ENCODE measurements at places on chromosomes 6 and 20.

- DNase-seq, result no peak
Measured at GRCh38 chr20:48705240-48706115, 122.3 kb downstream of the PREX1 start.

DNA sequence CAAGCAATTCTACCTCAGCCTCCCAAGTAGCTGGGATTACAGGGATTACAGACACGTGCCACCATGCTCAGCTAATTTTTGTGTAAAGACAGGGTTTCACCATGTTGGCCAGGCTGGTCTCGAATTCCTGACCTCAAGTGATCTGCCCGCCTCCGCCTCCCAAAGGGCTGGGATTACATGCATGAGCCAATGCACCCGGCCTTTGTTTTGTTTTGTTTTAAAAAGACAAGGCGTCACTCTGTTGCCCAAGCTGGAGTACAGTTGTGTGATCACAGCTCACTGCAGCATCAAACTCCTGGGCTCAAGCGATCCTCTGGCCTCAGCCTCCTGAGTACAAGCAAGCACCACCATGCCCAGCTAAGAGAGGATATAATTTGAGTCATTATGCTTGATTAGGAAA lies 5.4 kb downstream of the SERINC3 start:
- no peak for DNase-seq

DNA sequence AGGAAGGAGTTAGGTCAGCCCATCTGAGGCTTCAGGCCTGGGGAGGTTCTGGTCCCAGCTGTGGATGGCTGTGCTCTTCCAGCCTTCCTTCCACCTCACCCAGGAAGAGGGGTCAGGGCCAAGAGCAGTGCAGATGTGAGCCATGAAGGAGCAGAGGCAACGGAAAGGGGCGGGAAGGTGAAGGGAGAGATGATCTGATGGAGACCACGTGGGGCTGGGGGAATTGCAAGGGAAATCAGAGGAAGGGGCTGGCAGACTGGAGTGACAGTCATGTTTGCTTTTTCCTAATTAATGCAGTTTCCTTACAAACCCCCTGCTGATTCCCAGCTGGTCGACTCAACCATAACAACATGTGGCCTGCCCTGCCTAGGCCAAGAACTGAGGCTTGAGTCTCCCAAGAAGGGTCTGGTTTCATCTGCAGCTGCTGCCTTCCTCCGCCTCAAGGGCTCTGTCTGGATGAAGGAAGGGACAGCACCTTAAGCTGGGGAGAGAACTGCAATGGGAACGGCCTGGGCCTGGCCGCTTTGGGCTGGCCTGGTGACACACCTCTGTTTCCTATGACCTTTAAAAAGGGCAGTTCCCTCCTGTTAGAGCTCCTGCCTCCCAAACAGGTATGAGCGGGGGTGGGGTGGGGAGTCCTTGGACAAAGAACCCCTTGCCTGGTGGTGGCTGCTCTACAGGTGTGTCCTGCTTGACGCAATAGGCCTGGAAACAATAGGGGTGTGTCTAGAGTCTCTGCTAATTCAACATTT lies 7.8 kb upstream of the MRPS18A start:
- DNase-seq, result no peak

DNA sequence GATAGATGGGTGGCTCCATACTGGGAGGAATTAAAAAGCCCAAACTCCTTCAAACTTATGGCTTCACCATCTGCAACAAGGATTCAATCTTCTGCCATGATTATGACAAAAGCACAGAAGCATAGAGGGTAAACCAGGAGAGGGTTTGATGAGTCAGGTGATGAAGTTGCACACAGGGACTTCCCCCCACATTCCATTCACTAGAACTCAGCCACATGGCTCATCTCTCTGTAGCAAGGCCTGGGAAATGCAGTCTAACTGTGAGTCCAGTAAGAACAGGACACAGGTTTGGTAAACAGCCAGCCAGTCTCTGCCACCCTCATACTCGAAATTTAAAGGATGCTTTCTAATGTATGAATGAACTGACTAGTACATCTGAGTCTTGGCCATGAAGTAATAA lies 142.9 kb downstream of the HIVEP2 start:
- peak; percentile 71 for DNase-seq

GRCh38 chr6:139378882-139379341 lies 4.5 kb upstream of the CITED2 start:
- DNase-seq, result peak; percentile 34

DNA sequence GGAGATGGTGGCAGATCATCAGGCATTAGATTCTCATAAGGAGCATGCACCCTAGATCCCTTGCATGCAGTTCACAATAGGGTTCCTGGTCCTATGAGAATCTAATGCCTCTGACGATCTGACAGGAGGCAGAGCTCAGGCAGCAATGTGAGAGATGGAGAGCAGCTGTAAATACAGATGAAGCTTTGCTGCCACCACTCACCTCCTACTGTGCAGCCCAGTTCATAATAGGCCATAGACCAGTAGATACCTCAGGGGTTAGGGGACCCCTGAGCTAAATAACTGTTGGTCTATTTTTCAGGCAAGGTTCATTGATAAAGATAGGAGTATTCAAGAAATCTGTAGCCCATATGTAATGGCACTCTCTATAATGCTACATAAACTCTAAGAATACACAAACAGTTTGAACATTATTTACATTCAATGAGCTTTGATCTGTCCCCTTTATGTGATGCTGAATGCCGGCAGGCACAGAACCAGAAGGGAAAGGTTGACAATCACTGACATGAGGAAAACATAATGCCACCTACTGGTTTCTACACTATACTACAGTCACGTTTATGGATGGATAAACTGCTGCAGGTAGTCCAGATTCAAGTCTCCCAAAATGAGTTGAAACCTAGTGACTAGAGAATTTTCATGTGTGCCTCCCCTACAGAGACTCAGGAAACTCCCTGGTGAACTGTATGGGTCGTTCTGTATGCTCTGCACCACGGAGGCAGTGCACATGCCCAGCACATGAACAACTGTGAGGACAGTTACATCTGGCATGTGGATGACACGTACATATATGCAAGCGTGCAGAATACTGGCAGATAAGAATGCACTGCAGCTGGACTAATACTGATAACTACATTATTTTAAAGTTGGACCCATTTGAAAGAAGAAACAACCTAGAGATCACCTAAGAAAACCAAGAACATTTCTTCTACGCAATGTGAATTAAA lies 72.0 kb downstream of the DST start:
- no peak for DNase-seq

DNA sequence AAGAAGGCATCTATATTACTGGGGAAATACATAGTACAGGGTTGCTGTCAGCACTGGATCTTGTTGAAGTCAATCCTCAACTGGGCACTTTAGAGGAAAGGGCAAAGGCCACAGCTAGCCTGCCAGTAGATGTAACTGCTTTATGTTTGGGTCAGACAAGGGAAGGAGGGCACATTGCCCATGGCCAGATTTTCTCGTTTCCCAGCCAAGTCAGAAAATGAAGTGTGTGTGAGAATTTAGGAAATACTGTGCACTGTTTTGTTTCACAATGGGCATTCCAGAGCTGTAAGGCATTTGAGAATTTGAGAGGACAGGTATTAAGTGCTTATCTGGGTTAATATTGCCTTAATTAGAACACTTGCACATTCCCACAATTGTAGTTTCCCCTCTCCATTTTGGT lies 183.9 kb upstream of the MCHR2 start:
- no peak for DNase-seq

DNA sequence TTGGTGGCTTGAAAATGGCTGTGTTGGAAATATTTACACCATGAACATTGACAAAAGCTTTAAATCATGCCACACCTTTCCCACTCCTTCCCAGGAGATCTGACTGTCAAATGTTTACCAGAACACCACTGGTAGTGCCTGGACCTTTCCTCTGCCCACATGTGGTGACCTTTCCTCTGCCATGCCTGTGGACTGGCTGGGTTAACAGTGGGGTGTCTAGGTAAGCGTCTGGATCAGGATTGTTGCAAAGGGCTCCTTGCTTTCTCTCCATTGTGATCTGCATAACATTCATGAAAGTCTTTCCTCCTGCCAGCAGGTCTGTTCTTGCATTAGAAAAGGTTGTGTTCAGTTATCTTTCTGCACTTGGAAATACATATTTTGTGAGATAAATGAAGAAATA lies 572.7 kb downstream of the DHX35 start:
- no peak for DNase-seq

DNA sequence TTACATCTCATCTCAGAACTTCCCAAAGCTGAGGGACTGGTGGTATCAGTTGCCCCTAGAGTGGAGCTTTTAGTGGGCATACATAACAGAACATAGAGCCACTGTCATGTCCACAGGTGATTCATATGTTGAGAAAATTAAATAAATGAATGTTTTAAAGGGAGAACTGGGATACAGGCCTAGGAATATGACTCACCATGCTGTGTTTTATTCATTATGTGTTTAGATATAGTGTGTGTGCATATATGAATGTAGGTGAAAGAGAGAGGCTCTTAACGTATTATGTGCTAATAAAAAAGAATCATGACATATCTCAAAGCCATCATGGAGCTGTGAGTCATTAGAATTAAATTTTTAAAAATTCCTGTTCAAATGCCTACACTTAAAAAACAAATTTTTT lies 332.2 kb upstream of the RSPO3 start:
- DNase-seq, result no peak

- no peak for DNase-seq
Measured at GRCh38 chr6:79466207-79466834, 70.9 kb downstream of the LCA5 start.

DNA sequence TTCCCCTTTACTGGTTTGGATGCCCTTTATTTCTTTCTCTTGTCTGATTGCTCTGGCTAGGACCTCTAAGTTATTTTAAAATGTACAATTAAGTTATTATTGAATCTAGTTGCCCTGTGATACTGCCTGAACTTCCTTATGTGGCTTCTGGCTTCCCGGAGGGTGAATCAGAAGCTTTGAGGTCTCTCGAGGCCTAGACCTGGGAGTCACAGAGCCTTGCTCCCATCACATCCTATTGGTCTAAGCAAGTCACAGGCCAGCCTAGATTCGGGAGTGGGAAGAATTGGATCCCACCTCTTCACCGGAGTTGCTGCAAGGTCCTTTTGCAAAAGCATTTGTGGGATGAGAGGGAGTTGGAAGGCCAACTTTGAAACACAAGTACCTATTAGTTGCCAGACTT lies 15.2 kb downstream of the BCAS4 start:
- DNase-seq, result no peak

GRCh38 chr6:135314543-135314942 lies 133.4 kb downstream of the MYB start:
- no peak for DNase-seq

- DNase-seq, result no peak
Measured at GRCh38 chr6:143490775-143491174, 20.7 kb downstream of the FUCA2 start.

- no peak for DNase-seq
Measured at GRCh38 chr20:53365539-53366075, 228.0 kb downstream of the ZNF217 start.

- DNase-seq, result no peak
Measured at GRCh38 chr6:47245745-47246371, 63.8 kb downstream of the TNFRSF21 start.

GRCh38 chr6:153357391-153357790 lies 226.3 kb upstream of the RGS17 start:
- DNase-seq, result no peak

GRCh38 chr6:56714273-56714672 lies 71.6 kb upstream of the DST start:
- DNase-seq, result no peak

DNA sequence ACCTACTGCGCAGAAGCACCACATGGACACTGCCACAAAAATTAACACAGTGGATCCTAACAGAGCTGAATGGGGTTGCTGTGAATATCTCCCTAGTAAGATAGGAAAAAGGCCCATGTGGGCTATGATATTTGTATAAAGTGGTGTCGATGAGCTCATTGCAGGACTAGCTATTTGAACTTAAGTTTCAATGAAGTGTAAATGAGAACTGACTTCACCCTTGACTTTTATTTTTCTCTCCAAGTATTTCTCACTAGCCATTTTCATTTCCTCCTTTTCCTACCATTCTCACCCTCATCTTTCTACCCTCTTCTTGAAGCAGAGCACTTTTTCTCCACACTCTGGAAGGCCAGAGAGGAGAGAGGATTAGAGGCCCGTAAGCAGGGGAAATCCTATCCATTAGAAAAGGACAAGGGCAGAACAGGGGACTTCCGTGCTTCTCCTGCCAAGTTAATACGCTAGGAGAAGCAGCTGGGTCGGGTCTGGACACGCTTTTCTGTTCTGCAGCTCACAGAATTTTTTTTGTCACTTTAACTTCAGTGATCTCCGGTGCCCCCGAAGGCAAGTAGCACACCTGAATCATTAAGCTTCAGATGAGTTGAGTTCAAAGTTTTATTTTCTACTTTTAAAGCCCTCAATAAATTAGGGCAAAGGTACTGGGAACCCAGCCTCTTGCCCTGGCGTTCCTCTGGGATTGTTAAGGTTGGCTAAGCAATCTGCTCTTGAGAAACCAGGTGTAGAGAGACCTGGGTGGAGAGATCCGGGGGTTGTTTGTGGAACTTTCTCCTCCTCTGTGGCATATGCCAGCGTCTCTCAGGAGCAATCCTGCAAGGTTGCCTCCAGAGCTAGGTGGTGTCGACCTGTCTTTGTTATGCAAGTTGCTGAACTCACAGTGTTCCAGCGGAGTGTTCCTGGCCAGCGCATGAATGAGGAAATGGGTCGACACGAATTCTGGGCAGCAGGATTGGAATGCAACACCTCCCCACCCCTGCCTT lies 56.2 kb upstream of the ARID1B start:
- no peak for DNase-seq

DNA sequence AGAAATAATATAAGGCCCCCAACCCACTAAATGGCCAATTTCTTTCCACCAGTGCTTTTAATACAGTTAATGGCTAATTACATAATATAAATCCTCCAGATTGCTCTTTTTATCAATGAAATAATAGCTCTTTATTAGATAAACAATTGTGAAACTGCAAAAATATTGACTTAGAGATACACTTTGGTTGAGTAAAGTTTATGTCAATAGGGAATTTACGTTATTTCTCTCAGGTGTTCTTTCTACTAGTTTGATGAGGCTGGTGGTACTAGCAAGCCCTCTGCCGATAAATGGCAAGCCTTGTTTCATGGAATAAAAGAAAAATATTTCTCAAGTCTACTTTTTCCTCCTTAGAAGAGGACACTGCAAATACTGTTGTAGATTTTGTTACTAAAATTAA lies 18.9 kb downstream of the RFX6 start:
- DNase-seq, result no peak

DNA sequence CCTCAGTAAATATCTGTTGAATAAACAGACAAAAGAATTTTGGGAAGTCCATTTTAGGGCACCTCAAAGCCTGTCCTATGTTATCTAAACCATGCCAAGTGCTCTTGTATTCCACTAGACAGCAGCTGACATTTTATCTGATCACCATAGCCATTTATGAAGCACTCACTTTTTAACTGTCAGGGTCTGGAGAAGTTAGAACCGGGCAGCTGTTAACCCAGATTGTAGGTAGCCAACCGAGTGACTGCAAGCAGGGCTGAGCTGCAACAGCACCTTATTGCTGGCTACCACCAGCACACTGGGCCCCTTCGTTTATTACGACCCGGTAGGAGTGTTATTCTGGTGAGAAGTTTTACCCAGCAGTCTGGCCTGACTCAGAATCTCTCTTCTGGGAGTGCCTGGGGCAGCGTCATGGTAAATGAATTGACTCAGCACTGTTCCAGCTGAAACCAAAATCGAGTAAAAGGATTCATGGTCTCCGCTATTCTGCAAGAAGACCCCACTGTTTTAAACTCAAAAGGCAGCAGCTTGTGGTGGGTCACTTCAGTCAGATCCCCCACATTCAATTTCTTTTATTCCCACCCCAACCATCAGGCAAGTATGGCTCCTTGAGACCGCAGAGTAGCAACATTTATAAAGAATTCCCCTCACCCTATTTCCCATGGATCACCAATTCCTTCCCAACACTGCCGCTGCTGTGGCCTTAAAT lies 1.7 kb downstream of the UBE2V1 start:
- DNase-seq, result peak; percentile 68

- no peak for DNase-seq
Measured at GRCh38 chr6:170464080-170464479, 89.0 kb downstream of the PSMB1 start.
